ENCODE measurements at places on chromosomes 6 and 20.

DNA sequence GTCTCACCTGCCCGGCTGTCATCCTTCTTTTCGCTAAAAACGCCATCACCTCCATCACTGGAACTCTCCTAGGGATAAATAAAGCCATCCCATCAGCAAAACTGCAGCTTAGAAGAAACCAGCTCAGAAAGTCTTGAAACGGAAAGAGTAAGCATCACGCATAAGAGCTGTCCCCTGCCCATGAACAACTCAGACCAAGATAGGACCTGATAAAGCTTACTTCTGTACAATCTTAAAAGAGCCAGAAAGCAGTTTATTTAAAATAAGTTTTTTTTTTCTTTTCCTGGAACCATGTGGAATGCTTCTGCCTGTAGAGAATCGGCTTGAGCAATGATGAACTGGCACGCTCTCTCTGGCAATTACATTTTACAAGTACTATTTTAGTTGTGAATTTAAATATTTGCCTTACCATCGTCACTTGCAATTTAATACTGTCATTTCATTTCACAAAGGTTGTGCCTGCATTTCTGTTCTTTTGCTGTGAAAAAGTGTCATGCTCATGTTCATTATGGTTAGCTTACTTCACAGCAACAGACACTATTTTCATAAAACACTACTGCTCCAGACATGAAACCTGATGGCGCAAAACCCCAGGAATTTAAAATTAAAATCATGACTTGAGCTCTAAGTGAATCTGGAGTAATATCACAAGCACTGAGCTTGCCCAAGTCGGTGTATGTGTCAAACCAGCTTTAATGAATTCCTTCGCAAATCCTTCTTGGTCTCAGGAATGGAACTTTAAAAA is 59.6 kb upstream of the EMILIN3 start:
- DNase-seq = no peak

- DNase-seq = no peak
These were observed 64.1 kb downstream of the NRN1 start for GRCh38 chr6:5942591-5942990.

- DNase-seq = no peak
These were observed 63.1 kb upstream of the KLHL31 start for GRCh38 chr6:53728570-53729194.

GRCh38 chr20:19288636-19289035 is 76.2 kb downstream of the SLC24A3 start:
- DNase-seq = no peak

DNA sequence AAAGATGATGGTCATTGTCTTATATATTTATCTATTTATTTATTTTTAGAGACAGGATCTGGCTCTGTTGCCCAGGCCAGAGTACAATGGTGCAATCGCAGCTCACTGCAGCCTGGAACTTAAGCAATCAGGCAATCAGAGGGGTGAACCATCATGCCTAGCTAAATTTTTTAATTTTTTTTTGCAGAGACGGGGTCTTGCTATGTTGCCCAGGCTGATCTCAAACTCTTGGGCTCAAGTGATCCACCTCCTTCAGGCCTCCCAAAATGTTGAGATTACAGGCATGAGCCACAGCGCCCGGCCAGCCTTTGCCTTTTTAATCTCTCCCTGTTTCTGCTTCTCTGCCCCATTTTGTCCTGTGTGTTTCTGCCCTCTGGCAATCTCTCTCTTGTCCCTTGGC is 102.2 kb downstream of the NCR2 start:
- DNase-seq = no peak

- no peak for DNase-seq
These were observed 139.4 kb upstream of the HMGN3 start for GRCh38 chr6:79373880-79374279.

DNA sequence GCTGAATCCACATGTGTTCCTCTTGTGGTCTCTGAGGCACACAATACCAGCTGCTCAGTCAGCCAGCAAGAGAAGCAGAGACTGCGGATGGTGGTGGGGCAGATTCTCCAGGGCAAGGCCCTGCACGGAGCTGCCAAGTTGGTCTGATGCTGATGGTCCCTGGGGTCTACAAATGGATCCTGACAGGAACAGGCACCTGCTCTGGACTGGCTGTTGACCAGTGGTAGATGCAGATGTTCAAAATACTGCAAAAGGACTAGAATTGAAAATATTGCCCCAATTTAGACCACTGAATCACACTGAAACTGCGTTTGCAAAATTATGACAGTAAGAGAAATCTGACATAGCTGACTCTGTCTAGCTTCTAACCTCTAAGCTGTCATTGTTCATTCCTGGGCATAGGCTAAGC is 29.6 kb upstream of the TUBB2A start:
- no peak for DNase-seq

DNA sequence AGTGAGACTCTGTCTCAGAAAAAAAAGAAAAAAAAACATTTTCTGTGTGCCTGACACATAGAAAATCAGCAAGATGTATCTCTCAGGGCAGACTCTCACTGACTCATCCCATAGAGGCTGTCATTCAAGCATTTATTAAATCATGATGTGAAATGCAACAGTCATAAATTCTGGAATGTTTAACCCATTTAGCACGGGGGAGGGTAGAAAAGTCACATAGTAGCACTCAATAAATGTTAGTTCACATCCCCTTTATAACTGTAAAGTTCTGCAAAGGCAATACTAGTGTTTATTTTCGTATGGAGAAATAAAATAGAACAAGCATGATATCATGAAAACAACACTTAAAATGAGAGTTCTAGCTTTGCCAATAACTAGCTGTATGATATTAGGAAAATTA is 15.5 kb upstream of the CARMIL1 start:
- DNase-seq = no peak

DNA sequence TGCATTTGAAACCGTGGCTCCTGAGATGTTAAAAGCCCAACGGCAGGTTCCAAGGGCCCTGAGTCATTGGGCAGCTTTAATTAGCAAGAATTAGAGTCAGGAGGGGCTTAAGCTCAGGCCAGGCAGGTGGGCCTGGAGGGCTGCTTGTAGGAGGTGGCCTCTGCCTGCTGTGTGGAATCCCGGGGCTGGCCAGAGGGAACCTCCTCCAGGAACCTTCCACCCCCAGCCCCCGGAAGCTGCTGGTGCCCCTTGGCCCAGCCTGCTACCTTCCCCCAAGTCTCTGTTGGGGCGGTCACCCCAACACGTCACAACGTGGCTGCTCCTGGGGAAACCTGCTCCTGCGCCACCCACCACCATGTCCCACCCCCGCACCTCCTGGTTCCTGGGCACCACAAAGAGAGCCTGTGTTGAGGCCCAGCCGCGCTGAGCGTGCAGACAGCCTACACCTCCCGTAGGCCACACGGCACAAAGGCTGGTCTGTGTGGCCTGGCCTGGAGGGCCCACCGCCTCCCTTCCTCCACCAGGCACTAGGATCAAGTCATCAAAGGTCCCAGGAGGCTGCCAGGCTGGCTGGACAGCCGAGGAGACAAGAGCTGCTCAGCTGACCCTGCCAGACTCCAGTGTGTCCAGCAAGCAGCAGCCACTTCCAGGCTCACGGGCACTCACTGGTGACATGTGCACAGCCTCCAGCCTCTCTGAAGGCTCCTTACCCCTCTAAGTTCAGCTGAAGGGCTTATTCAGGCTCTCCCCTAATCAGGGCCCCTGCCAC is 86.3 kb downstream of the SNX5 start:
- no peak for DNase-seq

- no peak for DNase-seq
These were observed 9.6 kb upstream of the NRM start for GRCh38 chr6:30700340-30700739.

DNA sequence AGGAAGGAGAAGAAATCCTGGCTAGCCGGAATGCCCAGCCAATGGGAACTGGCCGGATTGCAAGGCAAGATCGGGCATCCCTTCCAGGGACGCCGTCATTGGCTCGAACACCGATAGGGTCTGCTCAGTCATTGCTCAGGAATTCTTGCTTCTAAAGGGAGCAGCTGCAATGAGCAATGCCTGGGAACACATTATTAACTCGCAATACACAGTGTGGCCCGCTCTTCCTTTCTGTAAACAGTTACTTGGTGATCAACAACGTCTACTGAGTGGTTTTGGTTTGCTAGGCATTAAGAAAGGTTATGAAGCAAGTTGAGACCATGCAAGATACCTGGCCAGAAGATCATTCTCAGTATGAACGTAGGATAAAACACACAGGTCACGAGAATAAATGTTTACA is 165.4 kb upstream of the CITED2 start:
- no peak for DNase-seq

GRCh38 chr6:146408583-146408982 is 135.1 kb upstream of the RAB32 start:
- no peak for DNase-seq

GRCh38 chr20:21017528-21018085 is 88.6 kb downstream of the LINC00237 start:
- no peak for DNase-seq

DNA sequence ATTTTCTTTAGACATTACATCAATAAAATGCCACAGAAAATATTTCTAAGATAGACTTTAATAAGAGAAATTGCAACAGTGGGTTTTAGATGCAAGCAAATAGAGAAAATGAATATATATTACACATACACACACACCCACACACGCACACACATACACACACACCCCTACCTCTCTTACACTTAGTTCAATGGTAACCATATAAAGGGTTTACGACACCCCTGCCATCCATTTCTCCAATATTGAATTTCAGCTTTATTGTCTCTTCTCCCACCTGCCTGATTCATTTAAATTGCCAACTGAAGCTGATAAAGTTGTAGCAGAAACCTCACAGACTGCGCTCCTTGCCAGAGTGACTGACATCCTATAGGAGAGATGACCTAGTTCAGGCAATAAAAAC is 154.6 kb downstream of the ADAT2 start:
- no peak for DNase-seq

GRCh38 chr6:166527849-166528248 is 58.6 kb downstream of the RAMACL start:
- no peak for DNase-seq

DNA sequence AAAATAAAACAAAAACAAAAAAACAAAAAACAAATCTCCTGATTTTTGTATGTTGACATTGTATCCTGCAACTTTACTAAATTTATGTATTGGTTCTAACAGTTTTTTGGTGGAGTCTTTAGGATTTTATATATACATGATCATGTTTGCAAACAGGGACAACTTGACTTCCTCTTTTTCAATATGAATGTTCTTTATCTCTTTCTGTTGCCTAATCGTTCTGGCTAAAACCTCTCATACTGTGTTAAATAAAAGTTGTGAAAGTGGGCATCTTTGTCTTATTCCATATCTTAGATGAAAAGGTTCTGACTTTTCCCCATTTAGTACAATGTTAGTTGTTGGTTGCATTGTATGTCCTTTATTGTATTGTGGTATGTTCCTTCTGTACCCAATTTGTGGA is 261.7 kb upstream of the NOX3 start:
- no peak for DNase-seq

DNA sequence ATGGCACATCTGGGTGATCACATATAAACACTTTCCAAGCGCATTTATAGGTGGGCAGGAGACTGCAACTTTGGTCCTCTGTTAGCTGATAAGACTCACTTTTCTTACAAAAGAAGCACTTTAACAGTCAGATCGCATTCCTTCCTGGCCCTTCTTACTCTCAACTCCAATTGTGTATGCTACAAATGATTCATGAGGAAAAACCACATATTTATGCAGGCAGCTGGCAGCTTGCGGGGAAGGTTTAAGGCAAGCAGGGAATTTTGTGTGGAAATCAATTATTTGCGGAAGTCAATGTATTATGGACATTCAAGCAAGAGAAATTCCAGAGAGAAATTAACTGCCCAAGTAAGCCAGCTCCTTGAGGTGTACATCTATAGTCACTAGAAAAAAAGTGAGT is 194.0 kb downstream of the PKHD1 start:
- no peak for DNase-seq

DNA sequence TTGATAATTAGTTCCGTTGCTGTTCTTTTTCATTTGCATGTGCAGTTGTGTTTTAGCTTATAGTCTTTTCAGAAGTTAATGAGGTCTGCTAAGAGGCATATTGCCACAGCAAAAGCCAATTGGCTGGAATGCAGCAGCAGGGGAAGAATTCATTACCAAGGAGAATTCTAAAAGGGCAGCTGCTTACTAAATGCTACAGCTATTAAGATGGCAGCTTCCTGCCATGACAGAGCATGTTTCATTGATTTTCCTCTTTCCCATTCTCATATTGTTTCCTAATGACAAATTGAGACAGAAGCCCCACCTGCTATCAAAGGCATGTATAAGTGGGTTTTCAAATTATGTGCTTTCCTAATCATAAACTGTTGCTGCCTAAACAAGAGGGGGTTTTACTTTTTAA is 66.6 kb downstream of the CLVS2 start:
- DNase-seq = no peak

GRCh38 chr6:106642476-106642875 is 13.1 kb downstream of the QRSL1 start:
- no peak for DNase-seq

DNA sequence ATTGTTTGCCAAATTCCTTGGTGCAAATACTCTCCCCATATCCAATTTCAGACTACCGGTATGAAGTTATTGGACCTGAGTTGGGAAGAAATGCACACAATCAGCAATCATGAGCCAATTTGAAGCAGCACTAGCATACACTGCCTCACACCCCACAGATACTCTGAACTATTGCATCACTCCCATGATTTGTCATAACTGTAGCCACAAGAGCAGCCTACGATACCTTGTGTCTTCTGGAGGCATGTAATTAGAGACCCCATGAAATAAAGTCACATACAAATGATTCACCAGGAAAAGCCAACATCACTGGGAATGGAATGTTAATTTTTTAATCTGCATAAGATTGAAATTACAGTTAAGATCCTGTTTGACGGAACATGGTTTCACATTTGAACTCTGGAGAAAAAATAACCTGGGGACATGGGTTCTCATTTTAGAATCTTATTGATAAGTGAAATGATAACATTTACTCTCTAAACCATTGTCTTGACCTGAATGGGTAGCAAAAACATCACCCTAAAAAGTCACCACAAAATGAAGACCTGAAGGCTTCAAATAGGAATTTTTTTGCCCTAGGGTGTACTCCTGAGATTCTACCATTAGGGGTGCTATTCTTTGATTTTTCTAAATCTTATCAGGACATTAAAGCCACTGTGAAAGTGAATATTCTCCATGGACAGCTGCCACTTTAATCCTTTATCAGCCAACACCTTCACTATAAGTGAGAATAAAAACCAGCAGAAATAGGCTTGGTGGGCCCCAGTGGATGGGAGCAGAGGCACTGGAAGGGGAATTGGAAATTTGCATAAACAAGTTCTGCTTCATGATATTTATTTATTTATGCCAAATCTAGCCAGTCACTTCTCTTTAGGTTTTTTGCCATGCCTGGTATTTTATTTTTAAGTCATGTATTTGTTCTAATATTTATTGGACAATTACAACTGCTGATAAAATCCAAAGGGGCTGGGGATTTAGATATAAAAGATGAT is 34.5 kb upstream of the HBS1L start:
- DNase-seq = peak; percentile 55

GRCh38 chr6:111812060-111813038 is 60.9 kb downstream of the FYN start:
- peak; percentile 96 for DNase-seq

- DNase-seq = no peak
These were observed 23.0 kb downstream of the PYGB start for GRCh38 chr20:25270829-25271251.

- no peak for DNase-seq
These were observed 112.2 kb downstream of the LRFN2 start for GRCh38 chr6:40474937-40475336.

Data from NCI-H524 treated with DMSO at 0.1 percent for 48 hours (cell line).